ENCODE measurements at places on chromosomes 12 and 14. TPM values are rescaled to one million over a fixed set of nuclear protein-coding genes. Genes with fewer than 3 reads are reported as not detected.

GRCh38 chr14:73058224-73058921, at the start of gene RBM25:
Gene RBM25 (plus strand): TSS chr14:73058534. CDS start chr14:73071642, 13,108 bp downstream.
- ATAC-seq = peak; percentile 99

DNA sequence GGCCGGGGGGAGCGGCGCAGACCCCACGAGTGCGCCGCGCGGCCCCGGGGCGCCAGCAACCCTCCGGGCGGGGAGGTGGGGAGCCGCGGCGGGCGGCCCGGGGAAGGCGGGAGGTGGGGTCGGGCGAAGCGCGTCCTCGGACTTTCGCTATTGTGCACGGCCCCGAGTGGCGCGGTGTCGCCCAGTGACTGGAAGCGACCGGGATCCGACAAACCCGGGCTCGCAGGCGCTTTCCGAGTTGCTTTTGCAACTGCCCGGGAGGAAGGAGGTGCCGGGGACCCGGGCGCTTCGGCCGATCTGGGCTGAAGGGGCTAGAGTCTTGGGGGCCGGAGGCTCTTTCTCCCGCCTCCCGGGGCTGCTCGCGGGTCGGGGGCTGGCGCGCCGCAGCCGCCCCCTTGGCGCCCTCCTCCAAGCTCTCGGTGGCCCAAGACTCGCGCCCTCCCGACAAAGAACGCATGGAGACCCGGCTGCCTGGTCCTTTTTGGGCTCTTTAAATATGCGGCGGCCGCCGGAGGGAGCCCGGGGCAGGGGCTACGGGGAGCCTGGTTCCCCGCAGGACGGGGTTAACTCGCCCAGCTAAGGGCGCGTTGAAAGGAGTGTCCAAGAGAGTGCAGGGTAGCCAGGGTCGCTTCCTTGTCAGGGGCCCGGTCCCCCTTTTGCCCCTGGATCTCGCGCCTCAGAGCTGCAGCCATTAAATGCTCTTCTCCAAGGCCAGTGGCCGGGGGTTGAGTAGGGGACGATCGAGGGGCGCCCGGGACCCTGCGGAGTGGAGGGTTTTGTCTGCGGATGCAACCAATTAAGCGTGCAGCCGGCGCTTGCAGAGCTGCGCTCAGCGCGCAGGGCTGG, 1.4 kb downstream of the HMGA2 start:
- ATAC-seq = peak; percentile 19

DNA sequence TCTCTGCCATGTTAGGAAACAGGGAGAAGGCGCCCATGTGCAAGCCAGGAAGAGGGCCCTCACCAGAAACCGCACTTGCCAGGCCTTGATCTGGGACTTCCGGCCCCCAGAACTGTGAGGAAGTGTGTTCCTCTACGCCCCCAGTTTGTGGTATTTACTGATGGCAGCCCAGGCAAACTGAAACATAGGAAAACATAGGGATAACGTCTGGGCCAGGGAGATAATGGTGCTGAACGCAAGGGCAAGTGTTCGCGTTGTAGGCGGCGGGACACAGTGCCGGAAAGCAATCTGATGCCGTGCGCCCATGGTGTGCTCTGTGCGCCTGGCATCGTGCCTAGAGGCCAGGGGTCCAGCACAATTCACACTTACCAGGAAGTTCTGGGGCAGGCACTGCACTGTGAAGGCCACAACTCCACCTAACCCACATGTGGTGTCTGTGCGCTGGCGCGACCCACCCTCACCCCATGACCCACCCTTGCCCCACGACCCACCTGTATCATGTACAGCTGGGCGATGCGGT, 53.6 kb downstream of the ARL6IP4 start:
- ATAC-seq = no peak

DNA sequence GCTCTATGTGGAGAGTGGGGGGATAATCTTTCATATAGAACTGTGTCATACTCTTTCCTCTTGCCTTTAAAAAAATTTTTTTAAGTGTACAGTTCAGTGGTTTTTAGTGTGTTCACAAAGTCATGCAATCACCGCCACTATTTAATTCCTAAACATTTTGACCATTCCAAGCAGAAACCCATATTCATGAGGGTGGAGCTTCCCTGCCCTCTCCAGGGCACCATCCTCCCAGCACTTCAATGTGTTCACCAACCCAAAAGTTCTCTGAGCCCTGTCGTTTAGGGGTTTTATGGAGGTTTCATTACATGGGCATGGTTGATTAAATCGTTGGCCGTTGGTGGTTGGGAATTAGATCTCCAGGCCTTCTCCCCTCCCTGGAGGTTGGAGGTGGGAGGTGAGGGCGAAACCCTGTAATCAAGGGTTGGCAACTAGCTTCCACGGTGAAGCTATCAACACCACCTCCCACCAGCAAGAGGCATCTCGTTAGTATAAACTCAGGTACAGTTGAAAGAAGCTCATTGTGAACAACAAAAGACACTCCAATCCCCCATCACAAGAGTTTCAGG, 42.8 kb upstream of the WNK1 start:
- ATAC-seq = no peak

Gene BCAT1
- 8.9 TPM for total RNA-seq

Gene FGD4
- 17.4 TPM for total RNA-seq
